Stromal cell of bone marrow (primary cell): ENCODE measurements at places on chromosomes 2 and 18.

GRCh38 chr2:235640377-235640776 lies 146.5 kb downstream of the AGAP1 start:
- DNase-seq = no peak

- DNase-seq = peak; percentile 22
These were observed 64.1 kb downstream of the CHRNA1 start for GRCh38 chr2:174699993-174700766.

GRCh38 chr2:49360407-49360767 lies 206.1 kb upstream of the FSHR start:
- no peak for DNase-seq

DNA sequence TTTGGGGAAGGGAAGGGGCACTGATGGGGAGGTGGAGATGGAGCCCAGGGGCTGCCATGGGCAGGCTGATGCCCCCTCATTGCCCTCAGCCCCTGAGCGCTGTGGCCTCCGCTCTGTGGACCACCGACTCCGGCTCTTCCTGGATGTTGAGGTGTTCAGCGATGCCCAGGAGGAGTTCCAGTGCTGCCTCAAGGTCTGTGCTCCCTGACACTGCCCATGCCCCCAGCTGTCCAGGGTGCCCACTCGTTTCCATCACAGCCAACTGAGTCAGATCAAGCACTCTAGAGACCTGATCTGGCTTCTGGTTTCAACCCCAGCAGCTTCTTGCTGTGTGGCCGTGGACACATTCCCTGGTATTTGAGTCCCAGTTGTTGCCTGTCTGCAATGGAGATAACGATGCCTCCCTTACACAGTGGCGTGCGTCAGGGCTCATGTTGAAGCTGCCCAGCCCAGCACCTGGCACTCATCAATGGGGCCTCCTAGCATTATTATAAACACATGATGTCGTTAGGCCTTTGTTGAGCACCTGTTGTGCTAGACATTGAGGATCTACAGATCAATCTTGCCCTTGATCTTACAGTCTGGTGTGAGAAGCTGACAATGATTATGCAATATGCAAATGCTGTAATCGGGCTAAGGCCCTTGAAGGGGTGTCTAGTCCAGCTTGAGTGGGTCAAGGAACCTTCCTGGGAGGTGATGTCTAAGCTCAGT lies 14.4 kb downstream of the STK11IP start:
- DNase-seq = no peak

- DNase-seq = no peak
These were observed 42.1 kb downstream of the INSIG2 start for GRCh38 chr2:118130385-118130784.

DNA sequence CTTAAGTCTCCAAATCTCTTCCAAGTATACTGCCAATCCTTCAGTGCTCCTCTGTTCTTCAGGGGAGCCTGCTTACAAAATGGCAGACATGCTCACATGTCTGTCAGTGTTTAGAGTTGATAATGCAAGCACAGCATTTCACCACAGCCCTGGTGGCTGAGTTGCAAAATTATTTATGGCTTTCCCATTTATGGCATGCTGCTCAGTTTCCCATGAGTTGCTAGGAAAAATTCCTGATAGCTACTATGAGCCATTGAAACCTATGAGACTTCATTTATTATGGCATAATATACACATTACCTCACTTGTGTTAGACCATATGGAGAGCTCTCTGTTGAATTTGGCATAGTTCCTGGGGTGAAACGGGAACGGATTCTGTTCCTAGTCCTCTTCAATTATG lies 448.7 kb upstream of the TCF4 start:
- no peak for DNase-seq

DNA sequence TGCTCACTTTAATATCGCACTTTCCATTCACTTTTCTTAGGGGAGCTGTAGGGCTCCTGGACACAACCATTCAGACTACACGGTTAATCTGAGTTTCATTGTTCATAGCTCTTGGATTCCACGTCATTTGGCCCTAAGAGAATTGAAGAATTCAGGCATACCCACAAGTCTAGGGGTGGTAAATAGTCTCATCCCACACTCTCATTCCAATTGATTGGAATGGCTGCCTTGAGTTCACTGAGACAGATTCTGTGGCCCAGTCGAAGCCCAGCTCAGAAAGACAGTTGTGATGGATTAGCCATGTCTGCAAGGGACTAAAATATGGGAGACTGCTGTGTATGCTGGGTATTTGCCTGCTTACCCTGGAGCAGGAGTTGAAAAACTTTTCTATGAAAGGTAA lies 124.6 kb downstream of the TFCP2L1 start:
- no peak for DNase-seq

DNA sequence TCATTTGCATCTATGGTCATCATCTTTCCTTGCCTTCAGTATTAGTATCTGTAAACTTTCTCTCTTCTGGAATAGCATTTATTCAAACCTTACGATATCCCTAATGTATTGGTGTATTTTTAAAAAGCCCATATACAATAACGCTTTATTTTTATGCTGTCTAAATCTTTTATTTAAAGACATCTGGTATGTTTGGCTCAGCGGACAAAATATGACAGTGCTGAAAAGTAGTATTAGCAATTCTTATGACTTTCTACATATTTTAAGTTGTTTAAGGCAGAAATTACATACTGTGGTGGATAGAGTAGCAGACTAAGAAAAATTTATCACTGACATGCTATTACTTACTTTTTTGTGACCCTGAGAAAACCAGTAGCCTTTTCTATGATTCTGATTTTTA lies 41.8 kb upstream of the SLC4A10 start:
- no peak for DNase-seq

DNA sequence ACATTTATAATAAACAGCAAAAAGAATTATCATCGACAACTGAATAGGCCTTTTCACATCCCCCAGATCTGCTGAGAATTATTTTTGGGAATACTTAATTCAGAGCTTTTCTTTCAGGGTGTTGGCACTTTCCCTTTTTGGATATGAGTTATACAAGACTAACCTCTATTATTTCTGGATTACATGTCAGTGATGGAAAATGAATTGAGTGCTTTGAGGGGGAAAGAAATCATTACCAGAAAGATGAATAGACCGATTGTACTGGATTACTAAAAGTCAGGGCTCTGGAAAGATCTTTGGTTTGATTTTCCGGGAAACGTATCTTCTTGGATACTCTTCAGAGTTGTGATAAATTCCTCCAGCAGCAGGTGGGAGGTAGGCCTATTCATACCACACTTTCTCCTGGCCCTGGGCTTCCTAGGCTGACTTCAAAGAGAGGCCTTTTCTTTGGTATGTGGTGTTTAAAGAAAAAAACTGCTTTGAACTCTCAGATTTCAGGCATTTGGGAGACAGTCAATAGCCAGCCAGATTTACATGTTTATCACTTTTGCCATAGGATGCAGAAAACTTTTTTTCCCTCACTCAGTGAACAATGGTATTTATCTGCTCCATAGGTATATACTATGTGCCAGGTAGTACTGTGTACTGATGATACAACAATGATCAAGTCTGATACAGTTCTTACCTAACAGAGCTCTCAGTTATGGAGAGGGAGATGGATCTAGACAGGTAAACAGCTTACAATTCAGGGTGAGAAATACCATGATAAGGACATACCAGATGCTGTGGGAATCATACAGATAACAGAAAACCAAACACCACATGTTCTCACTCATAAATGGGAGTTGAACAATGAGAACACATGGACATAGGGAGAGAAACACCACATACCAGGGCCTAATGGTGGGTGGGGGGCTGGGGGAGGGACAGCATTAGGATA lies 63.3 kb upstream of the ACTR3 start:
- no peak for DNase-seq

DNA sequence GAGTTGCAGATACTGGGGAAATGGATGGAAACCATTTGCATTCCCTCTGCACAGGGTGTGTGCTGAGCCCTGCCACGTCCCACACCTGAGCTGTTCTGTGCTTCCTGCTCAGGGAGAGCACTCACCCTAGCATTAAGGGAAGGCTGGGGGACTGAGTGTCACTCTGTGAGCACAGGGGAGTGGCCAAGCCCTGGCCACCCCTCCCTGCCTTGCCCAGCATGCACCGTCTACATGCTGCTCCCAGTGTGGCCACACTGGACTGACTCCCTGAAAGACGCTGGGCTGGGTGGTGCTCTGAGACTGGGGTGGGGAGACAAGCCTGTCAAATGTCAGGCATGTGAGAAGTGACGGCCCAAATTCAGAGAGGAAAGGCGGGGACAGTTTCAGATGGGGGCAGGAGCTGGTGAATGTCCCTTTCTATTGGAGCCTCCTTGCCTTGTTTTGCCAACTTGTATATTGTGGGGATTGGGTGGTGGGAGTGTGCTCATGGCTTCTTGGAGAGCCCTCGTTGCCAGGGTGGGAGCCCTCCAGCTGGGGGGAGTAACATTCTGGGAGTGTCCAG lies 298.4 kb upstream of the HS6ST1 start:
- no peak for DNase-seq

GRCh38 chr18:56627991-56628390 lies 10.4 kb downstream of the TXNL1 start:
- DNase-seq = no peak

DNA sequence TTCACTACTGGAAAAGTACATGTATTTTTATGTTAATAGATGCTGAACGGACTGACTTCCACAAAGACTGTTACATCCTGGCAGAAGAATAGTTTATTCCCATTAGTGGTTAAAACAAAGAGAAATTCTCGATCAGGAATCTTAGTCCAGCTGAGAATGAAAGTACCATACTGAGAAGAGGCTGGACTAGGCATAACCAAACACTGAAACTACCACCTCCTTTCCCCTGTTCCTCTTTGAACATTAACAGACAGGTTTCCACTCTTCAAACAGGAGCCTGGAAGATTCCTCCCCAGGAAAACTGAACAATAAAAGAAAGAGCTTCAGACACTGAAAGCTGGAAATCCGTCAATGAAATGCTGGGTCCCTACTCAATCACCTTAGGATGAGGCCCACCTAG lies 25.8 kb downstream of the LDAH start:
- DNase-seq = no peak

DNA sequence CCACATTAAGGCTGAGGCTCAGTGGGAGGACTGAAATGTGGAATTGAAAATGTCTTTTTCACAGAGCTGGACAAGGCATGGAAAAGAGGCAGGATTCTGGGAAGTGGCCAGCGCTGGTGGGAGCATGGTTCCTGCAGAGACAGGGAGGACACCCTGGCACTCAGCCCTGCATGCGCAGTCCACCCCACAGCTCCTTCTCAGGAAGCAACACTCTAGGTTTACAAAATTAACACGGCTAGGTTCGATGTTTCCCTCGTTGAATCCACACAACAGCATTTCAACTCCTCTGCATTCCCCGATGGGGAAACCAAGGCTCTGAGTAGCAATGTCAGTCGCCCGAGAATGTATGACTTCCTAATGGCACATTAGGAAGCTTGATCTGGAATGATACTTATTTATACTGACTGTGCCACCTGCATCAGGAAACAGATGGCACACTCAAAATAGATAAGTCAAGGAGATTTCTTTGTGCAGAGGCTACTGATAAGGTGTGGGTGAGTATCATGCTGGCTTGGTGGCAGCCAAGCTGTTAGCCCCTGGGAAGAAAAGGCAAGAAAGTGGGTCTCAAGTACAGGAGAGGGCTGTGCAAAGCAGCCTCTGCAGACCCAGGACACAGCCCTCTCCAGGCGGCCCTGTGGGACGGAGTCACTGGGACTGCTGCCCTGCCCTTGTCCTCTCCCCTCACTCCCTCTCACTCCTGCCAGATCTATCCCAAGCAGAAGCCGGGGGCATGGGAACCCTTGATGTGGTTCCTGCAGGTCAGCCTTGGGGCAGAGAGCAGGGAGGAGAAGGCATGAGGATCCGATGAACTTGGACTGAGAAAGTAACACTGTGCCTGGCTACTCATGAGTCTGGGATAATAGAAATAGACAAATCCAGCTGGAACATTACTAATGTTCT lies 158.4 kb upstream of the FHL2 start:
- DNase-seq = no peak

GRCh38 chr2:179266271-179266670 lies 1.6 kb upstream of the SESTD1 start:
- DNase-seq = no peak

GRCh38 chr2:121095257-121096080 lies 189.5 kb downstream of the TFCP2L1 start:
- DNase-seq = peak; percentile 27
